ENCODE measurements at places on chromosomes 3 and 15.
A peak's percentile ranks its signal among the peaks of the same experiment; 100 is the strongest.

- no peak for DNase-seq
These were observed 70.4 kb upstream of the OXTR start for GRCh38 chr3:8839607-8840325.

- no peak for DNase-seq
These were observed 37.5 kb downstream of the TSPAN3 start for GRCh38 chr15:77033417-77033728.

GRCh38 chr3:159185443-159186050, 383.7 kb downstream of the MFSD1 start:
- no peak for DNase-seq

DNA sequence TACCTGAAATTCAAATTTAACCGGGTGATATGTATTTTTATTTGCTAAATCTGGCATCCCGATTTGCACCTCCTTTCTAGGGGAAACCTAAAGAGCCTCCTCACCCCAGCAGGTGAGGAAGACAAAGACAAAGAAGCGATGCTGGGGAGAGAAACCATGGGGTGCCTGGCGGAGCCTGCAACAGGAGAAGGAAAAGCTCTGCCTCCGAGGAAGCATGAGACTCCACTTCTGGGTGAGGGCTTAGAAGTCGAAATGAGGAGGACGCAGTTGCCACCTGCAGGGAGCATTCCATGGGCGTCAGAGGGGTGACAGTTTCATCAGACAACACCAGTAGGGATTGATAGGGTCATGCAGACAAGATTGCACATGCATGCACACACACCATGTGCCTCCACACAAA, 30.5 kb upstream of the LYZL4 start:
- no peak for DNase-seq

- no peak for DNase-seq
These were observed 15.9 kb downstream of the MEGF11 start for GRCh38 chr15:66237513-66238235.

DNA sequence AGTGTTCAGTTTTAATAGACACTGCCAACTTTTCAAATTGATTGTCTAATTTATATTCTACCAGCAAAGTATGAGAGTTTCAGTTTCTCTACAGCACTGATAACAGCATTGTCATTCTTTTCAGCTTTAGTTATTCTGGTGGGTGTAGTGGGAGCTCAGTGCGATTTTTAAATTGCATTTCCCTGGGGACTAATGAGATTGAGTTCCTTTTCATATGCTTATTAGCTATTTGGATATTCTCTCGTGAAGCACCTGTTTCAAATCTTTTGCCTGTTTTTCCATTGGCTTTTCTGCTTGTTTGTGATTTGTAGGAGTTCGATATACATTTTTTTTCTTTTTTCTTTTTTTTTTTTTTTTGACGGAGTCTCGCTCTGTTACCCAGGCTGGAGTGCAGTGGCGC, 18.8 kb upstream of the IDH2 start:
- no peak for DNase-seq

GRCh38 chr15:48298914-48299313, 32.3 kb upstream of the DUT start:
- no peak for DNase-seq

DNA sequence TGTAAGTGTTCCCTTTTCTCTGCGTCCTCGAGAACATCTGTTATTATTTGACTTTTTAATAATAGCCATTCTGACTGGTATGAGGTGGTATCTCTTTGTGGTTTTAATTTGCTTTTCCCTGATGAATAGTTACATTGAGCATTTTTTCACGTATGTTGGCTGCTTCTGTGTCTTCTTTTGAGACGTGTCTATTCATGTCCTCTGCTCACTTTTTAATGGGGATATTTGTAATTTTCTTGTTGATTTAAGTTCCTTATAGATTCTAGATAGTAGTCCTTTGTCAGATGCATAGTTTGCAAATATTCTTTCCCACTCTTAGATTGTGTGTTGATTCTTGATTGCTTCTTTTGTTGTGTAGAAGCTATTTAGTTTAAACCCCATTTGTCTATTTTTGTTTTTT, 179.2 kb downstream of the DOCK3 start:
- no peak for DNase-seq

- DNase-seq = no peak
These were observed 5.2 kb upstream of the NCKIPSD start for GRCh38 chr3:48690846-48691458.

- peak; percentile 37 for DNase-seq
These were observed 36.0 kb upstream of the COLQ start for GRCh38 chr3:15557511-15557946.

GRCh38 chr3:113278599-113278955, 67.2 kb downstream of the BOC start:
- DNase-seq = no peak

GRCh38 chr15:52656412-52656811, 22.8 kb downstream of the ATOSA start:
- no peak for DNase-seq

- no peak for DNase-seq
These were observed 9.7 kb downstream of the EPHB1 start for GRCh38 chr3:134804508-134805480.

GRCh38 chr3:170499562-170500156, 81.0 kb downstream of the CLDN11 start:
- peak; percentile 5 for DNase-seq

GRCh38 chr3:196757876-196758739, 18.5 kb downstream of the PAK2 start:
- DNase-seq = peak; percentile 26

- no peak for DNase-seq
These were observed 152.4 kb upstream of the MRPL3 start for GRCh38 chr3:131655070-131655690.

- DNase-seq = no peak
These were observed 55.7 kb upstream of the GRM7 start for GRCh38 chr3:6805236-6805635.

GRCh38 chr3:127747751-127748521, 74.4 kb downstream of the MGLL start:
- no peak for DNase-seq

DNA sequence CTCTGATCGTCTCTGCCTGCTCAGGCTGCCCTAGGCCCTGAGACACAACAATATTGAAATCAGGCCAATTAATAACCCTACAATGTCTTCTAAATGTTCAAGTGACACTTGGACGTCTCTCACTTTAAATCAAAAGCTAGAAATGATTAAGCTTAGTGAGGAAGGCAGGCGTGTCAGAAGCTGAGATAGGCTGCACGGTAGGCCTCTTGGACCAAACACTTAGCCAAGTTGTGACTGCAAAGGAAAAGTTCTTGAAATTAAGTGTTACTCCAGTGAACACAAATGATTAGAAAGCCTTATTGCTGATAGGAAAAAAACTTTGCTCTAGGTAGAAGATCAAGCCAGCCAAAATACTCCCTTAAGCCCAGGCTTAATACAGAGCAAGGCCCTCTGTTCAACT, 2.2 kb downstream of the HPS3 start:
- DNase-seq = no peak

DNA sequence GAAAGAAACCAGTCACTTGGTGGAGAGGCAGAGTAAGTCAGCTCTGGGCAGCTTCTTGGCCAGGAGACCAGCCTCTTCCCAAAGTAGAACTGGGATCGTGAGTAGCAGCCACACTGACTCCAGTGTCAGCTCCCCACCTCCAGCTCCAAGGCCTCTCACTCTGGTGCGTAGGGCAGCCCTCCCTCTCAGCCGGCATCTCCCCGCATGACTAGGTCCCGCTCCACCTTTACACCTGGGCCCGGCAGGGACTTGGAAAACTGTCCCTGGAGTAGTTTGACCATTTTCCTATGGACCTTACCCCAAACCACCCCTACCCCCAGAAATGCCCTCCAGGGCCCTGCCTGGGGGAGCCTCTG, 3.3 kb downstream of the STRA6 start:
- DNase-seq = no peak

- DNase-seq = peak; percentile 25
These were observed 89.0 kb upstream of the STRIT1 start for GRCh38 chr3:155382396-155383042.

GRCh38 chr15:57923306-57923705, 142.2 kb downstream of the ALDH1A2 start:
- DNase-seq = no peak

- peak; percentile 9 for DNase-seq
These were observed 378.2 kb upstream of the AZI2 start for GRCh38 chr3:28726840-28727239.

DNA sequence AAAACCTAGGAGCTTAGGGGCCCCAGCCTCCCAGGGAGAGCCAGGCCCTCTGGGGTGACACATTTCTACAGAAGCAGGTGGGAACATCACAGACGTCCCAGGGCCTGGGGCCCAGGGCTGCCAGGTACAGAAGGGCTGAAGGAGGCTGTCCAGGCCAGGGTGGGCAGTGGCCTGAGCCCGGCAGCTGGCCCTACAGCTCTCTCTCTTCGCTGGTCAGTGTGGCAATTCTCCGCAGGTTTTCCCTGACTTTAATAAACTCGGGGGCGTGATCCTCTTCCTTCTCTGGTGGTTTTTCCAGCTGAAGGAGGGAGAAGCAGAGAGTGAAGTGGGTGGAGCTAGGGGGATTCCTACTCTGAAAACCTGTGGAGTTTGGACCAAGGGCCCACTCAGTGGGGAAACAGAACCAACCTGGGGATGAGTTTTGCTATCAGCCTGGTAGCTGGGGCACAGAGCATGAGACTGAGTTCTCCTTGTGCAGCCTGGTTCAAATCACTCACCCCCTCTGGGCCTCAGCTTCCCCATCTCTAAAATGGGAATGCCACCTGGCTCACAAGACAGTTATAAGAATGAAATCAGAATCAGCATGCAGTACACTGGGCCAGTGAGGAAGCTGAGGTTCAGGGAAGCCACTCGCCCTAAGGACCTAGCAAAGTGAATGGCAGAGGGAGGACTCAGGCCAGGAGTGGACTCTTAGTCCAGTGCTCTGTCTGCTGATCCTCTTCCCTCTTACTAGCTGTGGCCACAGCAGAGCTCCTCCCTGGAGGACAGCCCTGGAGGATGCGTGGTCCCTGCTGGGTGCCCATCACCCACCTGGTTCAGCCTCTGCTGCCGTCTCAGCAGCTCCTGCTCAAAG, 10.6 kb downstream of the FAM107A start:
- no peak for DNase-seq

GRCh38 chr3:119559441-119559963, at the start of gene CD80:
Gene CD80 (minus strand): TSS chr3:119559614. CDS start chr3:119557728, 1,886 bp downstream.
- DNase-seq = peak; percentile 71

DNA sequence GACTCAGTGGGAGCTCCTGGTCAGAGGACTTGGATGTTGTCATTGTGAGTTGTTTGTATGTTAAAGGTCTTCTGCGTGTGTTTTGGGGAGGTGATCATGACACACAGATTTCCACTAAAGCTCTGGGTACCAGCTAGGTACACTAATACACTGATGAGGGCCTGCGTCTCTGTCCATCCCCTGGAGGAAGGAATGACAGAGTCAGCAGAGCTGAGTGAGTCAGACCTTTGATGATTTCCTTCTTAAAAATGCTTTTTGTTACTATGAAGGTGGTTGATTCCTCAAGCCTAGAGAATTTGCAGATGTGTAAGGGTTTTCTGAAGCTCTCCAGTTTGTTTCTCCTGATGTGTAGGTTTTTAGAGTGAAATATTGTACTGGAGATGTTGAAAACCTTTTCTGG, 424.1 kb upstream of the TPM1 start:
- DNase-seq = no peak

GRCh38 chr3:73624821-73625665, at the start of gene PDZRN3:
Gene PDZRN3 (minus strand): TSS chr3:73624941.
- no peak for DNase-seq

- DNase-seq = no peak
These were observed 33.0 kb downstream of the HES1 start for GRCh38 chr3:194168994-194169393.

DNA sequence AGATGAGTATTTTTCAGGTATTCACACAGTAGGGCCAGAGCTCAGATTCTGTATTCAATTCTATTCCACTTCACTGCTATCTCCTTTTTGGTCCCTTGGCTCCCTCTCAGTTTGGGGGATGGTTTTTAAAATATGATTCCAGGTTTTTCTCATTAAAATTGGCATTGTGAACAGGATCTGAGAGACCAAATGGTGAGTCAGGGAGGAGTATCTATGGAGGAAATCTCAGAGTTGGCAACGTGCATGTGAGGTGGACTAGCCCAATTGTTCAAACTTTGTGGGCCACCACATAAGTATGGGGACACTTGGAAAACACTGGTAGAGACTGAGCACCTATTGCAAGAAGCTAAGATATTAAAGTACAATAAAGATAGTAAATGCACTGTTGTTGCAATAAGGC, 53.9 kb upstream of the TTC14 start:
- no peak for DNase-seq

DNA sequence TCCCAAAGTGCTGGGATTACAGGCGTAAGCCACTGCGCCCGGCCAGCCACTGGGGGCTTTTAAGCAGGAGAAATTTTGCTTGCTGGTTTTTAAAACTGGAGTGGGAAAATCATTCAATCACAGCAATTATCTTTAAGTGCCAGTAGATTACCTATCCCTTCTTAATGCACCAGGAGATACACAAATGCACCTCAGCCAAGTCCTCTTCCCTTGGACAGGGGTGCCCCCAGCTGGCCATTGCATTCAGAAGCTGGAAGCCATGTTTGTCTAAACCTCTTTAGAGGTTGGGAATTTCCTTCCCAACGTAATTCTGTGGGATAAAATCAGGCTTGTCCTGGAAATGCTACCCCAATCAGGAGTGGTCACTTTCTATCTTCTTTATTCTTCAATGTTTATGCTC, 26.6 kb downstream of the MIX23 start:
- peak; percentile 25 for DNase-seq

- no peak for DNase-seq
These were observed 6.9 kb upstream of the SPG11 start for GRCh38 chr15:44670087-44670950.

- peak; percentile 58 for DNase-seq
These were observed 56.5 kb downstream of the MCTP2 start for GRCh38 chr15:94287794-94288246.

- no peak for DNase-seq
These were observed 1.8 kb upstream of the ZBTB38 start for GRCh38 chr3:141366285-141367037.

- no peak for DNase-seq
These were observed 66.3 kb downstream of the GTPBP8 start for GRCh38 chr3:113057117-113057516.

DNA sequence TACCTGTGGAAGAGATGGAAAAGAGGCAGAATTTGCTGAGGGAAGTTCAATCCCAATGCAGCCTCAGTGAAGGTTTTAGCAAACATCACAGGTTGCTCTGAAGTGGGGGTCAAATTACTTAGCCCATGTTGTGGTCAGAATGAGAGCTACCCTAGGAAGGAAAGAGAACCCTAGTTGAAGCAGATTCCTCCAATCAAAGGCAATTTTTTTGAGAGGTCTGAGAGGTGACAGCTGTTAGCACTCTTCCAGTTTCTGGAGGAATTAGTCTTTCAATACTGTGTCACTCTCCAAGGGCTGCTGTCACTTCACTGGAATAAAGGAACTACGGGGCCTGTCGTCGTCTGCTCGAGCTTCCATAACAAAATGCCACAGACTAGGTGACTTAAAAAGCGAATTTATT, 584.2 kb upstream of the DPPA4 start:
- DNase-seq = no peak
